ENCODE measurements at places on chromosomes 11 and 22.

GRCh38 chr11:35142481-35143075 lies 3.6 kb downstream of the CD44 start:
- no peak for DNase-seq

GRCh38 chr22:21816787-21817496 lies 50.5 kb downstream of the MAPK1 start:
- no peak for DNase-seq

- no peak for DNase-seq
Observed at GRCh38 chr11:29255401-29255800, 761.4 kb downstream of the KCNA4 start.

GRCh38 chr11:74822170-74822569 lies 73.5 kb downstream of the RNF169 start:
- DNase-seq, result no peak

DNA sequence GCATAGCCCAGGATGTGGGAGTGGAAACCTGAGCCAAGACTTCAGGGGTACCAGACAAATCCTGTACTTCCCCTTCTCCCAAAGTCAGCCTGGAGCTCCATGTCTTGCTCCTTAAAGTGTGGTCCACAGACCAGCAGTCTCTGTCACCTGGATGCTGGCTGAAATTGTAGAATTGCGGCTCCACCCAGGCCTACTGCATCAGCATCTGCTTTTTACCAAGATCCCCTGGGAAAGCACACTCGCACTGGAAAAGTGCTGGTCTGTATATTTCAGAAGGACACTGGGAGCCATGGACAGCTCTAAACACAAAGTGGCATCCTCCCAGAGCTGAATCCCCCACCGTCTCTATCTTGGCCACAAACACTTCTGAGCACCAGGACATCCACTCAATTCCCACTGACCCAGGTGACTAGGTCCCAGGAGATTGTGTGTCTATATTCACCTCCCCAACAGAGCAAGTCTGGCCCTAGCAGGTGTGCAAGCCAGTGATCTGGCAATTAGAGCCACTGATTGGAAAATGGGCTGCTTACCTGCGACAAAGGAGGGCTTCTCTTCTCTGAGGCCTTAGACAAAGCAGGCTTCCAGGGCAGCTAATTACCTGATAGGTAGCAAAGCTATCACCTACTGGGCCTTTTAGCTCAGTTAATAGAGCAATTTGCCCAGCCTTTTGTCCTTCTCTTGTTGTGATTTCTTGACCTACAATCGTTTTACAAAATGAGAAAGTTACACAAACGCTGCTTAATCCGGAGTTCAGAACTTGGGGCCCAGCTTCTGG lies 443.3 kb downstream of the MN1 start:
- DNase-seq, result no peak

DNA sequence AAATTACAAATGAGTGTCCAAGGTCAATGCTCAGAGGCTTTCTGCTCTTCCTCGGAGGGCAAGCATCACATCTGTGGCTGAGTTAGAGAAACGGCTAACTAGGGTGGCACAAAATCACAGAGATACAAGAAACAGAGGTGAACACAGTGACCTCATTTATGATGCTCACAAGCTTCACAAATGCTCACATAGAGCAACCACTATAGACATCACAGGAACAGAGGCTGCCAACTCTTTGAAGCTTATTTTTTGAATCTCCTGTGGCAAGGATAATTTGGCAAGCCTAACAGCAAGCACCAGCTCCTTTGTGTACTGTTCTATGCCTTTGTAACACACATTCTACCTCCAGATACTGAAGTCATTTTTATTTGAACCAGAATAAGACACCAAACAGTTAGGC lies 416.5 kb upstream of the DDI1 start:
- DNase-seq, result no peak

DNA sequence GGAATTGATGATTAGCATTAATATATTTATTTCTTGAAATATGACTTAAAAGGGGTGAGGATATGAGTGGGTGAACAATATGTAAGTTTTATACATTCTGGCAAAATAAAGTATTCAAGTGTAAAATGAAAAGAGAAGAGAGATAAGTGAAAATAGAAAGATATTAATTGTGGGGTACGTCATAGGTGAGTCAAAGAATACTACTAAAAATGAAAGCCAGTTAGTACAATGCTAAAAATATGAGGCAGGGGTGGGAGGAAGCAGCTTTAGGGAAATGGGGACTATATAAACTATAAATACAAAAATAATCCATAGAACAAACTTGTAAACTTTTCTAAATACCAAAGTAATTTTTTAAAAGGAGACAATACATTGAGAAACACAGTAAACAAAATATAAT lies 661.4 kb downstream of the CNTN5 start:
- DNase-seq, result no peak
